ENCODE measurements at places on chromosomes 5 and 9.

DNA sequence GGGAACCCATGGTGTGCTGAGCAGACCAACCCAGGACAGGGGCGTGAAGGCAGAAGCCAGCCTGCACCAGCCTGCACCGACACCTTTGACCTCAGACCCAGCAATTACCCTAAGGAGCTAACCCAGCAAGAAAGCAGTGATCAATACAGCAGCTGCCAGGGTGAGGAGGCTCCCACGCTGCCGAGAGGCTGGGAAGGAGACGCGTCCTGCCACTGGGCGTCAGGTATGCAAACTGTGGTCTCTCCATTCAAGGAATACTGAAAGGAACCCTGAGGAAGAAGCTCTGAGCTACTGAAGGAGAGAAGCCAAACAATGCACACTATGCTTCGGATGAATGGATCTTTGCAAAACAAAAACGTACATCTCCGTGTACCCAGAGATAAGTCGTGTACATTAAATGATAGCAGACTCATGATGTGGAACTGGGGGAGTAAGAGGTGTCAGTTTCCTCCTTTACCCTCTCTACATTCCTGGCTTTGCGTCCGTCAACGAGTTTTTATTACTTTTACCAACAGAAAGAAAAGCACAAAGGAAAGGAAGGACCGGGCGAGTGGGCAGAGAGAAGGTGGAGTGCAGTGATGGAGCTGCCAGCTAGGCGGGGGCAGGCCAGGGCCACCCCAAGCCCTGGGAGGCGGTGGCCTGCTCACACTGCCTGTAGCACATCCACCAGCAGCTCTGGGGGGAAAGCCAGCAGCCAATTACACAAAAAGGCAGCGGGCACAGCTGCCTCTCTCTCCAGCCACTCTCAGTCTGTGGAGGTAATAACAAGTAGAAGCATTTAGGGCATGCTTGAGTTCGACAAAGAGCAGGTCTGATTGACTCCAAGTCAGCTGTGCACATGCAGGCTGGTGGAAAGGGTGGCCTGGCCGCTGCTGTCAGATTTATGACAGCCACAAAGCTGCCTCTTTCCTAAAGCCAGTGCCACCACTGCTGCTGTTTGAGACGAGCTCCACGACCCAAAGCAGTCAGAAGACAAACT, 29.3 kb downstream of the RASGEF1C start:
- no peak for DNase-seq

- no peak for DNase-seq
These were observed 8.4 kb downstream of the NR2F1 start for GRCh38 chr5:93591323-93591945.

- DNase-seq: no peak
These were observed 1244.1 kb upstream of the ACO1 start for GRCh38 chr9:31140316-31140715.

- DNase-seq: no peak
These were observed 380.1 kb upstream of the PRR16 start for GRCh38 chr5:120083851-120084542.

GRCh38 chr5:139222346-139222745, 24.2 kb upstream of the SIL1 start:
- no peak for DNase-seq

Data from activated CD4-positive, alpha-beta T cell treated with anti-CD3 and anti-CD28 coated beads, Interleukin-2, amount 50 U/mL, for 1 hour (primary cell).